ENCODE measurements at places on chromosomes 2 and 18.
A peak's percentile ranks its signal among the peaks of the same experiment; 100 is the strongest.

GRCh38 chr2:198017068-198017467, 212.7 kb downstream of the PLCL1 start:
- no peak for DNase-seq

DNA sequence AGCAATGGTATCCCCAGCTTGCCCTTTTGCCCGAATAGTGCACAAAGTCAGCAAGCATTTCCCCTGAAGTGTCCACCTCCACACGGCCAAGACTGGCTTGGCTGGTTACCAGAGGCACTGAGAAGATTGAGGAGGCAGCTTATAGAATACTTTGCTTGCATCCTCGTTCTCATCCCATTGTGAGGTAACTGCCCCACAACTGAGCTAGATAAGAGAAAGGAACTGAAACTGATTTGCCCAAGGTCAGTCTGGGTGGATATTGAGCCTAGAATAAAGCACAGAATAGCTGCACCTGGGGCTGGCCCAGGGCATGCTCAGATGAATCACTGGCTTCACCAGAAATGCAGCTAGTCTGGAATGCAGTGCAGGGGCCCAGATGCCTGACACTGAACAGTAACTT, 32.7 kb upstream of the MAP4K3 start:
- no peak for DNase-seq

GRCh38 chr18:78787751-78788150, 191.9 kb upstream of the SALL3 start:
- no peak for DNase-seq

GRCh38 chr2:169839954-169840746, 12.9 kb downstream of the UBR3 start:
- DNase-seq = no peak

GRCh38 chr2:148524519-148524919, 120.0 kb upstream of the EPC2 start:
- DNase-seq = peak; percentile 22

DNA sequence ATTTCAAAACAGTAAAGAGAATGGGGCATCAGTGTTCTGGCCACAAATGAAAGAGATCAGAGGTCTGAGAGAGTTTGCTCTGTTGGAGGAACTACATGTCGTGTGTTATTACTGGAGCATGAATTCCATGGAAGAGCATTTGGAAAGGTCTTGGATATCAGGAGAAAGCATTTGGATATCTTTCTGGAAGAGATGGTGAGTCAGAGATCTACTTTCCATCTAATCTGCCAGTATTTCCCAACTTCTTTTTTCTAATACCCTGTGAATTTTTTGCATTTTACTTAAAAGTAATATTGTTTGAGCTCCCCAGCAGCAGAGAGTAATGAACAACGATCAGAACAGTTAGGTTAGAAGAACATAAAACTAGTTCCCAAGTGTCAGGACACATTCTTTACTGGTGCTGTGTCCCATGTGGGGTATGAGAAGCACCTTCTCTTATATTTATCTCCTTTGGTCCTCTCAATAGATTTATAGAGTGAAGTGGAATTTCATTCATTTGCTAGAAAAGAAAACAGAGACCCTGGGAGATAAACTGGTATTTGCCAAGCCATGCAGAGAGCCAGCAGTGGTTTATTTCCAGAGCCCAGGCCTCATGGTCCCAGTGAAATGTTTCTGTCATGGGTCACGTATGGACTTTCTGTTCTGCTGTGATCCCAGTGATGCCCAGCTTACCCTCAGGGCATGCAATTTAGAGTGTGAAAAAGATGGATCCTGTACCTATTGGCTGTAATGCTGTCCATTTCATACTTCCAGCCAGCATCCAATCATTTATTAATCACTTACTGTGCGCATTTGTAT, 130.8 kb upstream of the NT5C1B start:
- no peak for DNase-seq

GRCh38 chr18:49055754-49056172, 105.0 kb upstream of the SMAD7 start:
- no peak for DNase-seq

GRCh38 chr2:73324126-73324725, 30.9 kb upstream of the EGR4 start:
- DNase-seq = no peak

- no peak for DNase-seq
Measured at GRCh38 chr18:50734342-50734741, 85.5 kb downstream of the MRO start.

- DNase-seq = no peak
Measured at GRCh38 chr18:10099539-10100140, 185.8 kb downstream of the VAPA start.

DNA sequence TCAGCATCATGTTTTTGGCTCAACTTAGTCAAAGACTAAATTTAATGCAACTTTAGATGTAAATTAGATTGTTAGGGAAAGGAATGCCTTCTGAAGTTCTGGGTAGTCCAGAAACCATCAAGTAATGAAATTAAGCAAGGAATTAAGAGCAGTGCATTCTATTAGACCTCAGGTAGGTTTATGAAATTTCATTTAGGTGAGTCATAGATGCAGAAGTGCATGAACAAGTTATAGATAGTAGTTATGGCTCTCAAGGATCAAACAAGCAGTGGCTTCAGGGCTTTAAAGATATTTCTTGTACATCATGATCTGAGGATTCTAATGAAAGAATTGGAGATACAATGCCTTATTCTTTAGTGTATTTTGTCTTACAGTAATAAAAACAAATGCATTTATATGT, 25.4 kb upstream of the SPOPL start:
- DNase-seq = no peak

DNA sequence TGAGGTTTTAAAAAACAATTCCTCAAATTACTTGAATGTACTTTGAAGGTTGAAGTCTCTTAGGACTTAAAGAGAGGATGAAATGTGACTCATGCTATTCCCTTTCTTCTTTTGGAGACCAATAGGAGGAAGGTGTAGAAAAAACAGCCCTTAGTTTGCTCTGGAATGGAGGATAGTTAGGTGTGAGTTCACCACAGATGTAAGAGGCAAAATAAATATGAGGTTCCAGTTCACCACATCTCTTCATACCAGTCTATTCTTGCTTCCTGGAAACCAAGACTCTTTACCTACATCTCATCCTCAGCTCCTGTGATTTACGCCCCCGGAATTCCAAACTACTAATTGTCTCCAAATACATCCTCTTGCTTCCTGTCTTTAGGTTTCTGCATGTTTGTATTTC, 77.5 kb upstream of the TTC21B start:
- DNase-seq = no peak

DNA sequence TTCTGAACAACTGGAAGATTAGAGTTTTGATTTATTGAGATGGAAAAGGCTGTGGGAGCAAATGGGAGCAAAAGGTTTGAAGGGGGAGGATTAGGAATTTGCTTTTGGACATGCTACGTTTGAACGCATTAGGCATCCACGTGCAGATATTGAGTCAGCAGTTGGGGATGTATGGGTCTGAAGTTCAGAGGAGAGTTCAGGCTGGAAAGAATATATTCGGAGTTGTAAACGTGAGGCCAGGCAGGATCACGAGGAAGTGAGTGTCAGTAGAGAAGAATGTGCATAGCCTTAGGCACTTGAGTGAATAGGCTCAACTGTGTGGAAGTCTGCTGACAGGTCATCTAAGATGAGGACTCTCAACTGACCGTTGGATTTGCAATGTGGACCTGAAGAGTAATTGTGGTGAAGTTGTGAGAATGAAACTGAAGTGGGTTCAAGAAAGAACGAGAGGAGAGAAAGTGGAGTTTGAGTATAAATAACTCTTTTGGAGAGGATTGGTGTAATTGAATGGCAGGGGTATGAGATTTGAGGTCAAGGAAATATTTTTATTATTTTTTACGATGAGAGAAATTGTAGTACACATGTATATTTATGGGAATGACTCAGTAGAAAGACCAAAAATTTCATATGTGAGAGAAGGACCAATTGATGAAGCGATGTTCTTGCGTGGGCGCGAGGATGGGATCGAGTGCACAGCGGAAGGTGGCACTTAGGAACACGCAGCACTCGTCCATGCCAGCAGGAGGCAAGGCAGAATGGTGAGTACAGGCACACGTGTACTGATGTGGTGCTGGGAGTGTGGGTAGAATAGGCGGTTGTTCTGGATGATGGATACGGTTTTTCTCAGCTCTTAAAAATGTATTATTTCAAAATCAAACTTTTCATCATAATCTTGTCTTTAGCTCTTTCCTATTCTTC, 40.5 kb upstream of the POLE4 start:
- DNase-seq = no peak

GRCh38 chr2:61379521-61379920, 91.4 kb downstream of the USP34 start:
- no peak for DNase-seq

GRCh38 chr18:32763293-32763692, 9.5 kb downstream of the KLHL14 start:
- DNase-seq = no peak

- no peak for DNase-seq
Measured at GRCh38 chr2:161420406-161421074, 4.4 kb downstream of the TBR1 start.

GRCh38 chr2:2590841-2591541, 259.9 kb upstream of the MYT1L start:
- DNase-seq = no peak

- DNase-seq = no peak
Measured at GRCh38 chr2:136217996-136218395, 100.0 kb upstream of the CXCR4 start.

- DNase-seq = no peak
Measured at GRCh38 chr2:241612156-241613016, 24.6 kb downstream of the THAP4 start.

GRCh38 chr2:102425441-102426132, 2.6 kb downstream of the IL18RAP start:
- no peak for DNase-seq

DNA sequence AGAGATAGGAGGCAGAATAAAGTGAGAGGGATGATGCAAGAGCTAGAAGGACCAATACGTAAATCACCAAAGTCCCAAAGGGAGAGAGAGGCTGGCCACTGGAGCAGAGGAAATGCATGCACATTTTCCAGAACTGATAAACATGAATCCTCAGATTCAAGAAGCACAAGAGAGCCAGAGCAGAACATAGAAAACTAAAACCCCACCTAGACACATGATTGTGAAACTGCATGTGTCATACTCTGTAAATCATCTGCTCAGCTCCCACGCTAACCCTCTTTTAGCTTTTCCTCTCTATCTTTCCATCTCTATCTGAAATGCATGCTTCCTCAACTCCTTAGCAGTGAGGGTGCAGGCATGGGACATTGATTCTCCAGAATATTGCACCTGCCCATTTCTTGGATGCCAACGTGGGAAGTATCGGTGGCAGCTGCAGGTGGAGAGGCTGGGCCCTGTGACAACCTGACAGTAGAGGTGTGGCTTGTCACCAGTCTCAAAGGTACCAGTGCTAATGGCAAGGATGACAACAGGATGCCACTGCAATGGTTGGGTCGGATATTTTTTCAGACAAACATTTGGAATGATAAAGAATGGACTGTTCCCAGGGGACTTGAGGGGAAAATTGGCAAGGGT, 89.3 kb upstream of the OTOS start:
- DNase-seq = no peak

- no peak for DNase-seq
Measured at GRCh38 chr2:96540136-96540535, 3.6 kb downstream of the ARID5A start.

- DNase-seq = no peak
Measured at GRCh38 chr18:46458472-46458871, 198.5 kb downstream of the LOXHD1 start.

- DNase-seq = no peak
Measured at GRCh38 chr18:63241317-63241712, 78.3 kb downstream of the BCL2 start.

DNA sequence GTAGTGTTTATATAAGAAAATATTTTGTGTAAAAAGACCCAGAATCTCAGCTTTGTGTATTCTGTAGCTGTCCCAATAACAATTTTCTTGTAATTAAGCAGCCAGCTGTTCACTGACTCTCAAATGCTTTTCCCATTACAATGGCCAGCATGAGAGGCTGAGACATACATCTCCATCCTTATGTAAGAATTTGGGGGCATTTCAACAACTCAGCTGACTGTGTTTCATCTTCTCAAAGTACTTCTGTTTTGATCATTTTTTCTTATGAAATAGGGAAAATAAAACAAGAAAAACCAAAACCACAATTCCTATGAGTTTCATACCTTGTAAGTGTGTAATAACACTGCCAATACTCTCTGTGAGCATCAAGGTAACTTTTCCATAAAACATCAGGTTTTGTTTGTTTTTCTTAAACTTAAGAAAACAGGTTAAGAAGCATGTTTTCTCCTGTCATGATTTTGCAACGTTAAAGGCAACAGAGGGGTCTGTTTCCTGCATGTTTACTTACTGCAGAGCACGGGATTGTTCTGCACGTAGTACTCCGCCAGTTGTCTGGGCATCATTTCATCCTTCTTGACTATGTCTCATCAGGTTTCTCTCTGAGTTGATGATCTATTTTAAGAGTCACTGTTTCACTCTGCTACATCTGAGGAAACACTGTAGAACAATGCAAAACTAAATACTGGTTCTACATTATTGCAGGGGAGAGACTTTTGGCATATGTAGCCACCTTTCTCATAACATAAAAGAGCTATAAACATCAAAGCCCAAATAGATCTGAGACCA, 62.9 kb upstream of the CYRIA start:
- DNase-seq = no peak

DNA sequence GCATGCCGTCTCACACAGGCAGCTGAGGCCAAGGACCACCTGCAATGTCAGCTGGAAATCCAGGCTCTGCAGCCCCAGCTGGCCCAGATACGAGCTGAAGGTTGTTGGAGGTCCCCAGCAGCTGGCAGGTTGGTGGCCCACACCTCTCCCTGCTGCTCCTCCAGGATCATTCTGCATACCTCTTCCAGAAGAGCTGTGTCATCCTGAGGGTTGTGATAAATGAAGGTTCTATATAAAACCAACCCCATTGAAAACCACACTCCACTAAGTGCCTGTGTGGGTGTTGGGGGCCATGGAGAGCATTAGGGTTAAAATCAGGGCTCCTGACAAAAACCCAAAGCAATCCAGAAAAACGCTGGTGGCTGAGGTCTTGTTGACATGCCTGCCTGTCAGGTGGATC, 50.4 kb downstream of the C1QL2 start:
- no peak for DNase-seq

DNA sequence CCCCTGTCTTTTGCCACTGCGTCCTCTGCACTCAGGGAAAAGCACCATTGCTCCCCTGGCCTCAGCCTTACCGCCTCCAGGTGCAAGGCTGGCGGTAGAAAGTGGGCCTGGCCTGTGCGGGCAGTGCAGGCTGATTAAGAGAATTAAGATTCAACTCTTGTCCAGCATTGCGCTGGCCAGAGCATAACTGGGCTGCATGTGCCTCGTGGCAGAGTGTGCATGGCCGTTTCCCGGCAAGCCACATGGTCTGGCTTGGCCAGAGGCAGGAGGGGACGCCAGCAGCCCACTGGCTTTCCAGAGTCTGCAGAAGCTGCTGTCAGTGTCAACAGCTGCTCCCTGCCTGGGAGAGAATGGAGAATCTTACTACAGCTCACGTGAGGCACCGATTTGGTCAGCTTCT, 12.3 kb downstream of the NTSR2 start:
- no peak for DNase-seq
